Uterus (tissue), 4 donors: ENCODE measurements at places on chromosomes 5 and 9. TPM values are rescaled to one million over a fixed set of nuclear protein-coding genes. Genes with fewer than 3 reads are reported as not detected.
A peak's percentile ranks its signal among the peaks of the same experiment; 100 is the strongest.

GRCh38 chr9:129442803-129443511, 177.9 kb downstream of the C9orf50 start:
- H3K27ac ChIP-seq = no peak overlapping the region
- DNase-seq = no peak
- no peaks in the 10 kb centered on the region for H3K27me3 ChIP-seq
- H3K4me1 ChIP-seq = no peaks in the 10 kb centered on the region
- H3K4me3 ChIP-seq = no peak overlapping the region

Gene GPR150
- total RNA-seq = not detected

Gene PCDHGB3
- total RNA-seq = 14.1 TPM

Gene NSD1
- total RNA-seq = 132 TPM

Gene TMEM215
- not detected for total RNA-seq

DNA sequence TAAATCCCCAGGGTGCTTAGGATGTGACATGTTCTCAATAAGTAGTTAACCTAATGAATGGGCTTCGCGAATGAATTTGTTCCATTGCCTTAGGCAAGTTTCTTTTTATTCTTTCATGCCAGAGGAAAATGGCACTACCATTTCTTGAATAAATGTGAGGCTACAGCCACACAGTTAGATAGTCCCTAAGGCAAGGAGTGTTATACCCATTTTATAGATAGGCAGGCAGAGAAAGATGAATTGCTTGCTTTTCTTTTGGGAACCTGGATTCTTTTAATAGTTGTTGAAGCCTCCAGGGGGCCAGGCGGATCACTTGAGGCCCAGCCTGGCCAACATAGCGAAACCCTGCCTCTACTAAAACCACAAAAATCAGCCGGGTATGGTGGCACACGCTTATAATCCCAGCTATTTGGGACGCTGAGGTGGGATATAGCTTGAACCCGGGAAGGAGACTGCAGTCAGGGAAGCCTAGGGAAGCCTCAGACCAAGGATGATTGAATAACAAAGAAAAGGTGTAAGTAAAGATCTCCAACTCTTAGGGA, 943 bp downstream of the NOP16 start:
- peak overlapping the region; percentile 97 for H3K4me3 ChIP-seq
- DNase-seq = no peak
- H3K27me3 ChIP-seq = no peaks in the 10 kb centered on the region
- H3K4me1 ChIP-seq = no peaks in the 10 kb centered on the region

- no peak overlapping the region for H3K4me3 ChIP-seq
- no peaks in the 10 kb centered on the region for H3K27me3 ChIP-seq
- no peak overlapping the region for H3K27ac ChIP-seq
These were observed 32.6 kb upstream of the SLC6A19 start for GRCh38 chr5:1168796-1169195.

- no peaks in the 10 kb centered on the region for H3K36me3 ChIP-seq
- peaks cover 12% of the 10 kb centered on the region for H3K27me3 ChIP-seq
- DNase-seq = no peak
These were observed 6.5 kb downstream of the ADAMTS13 start for GRCh38 chr9:133428617-133429101.

DNA sequence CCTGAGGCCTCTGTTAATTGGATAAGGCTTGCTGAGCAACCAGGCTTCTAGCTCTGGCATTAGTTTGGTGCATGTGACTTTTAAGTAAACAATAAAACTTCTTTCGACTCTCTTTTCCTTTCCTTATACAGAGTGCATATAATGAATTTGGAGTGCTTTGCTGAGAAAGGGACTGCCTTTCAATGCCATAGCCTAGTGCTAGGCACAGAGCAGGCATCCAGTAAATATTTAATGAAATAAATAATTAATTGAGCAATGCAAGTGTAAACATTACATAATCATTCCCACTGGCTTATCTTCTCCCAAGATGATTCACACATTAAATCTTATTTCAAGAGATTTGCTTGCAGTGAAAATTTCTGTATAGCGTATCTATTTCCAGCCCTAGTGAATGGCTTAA, 74.1 kb downstream of the NMUR2 start:
- no peak for DNase-seq
- H3K4me3 ChIP-seq = no peak overlapping the region
- no peaks in the 10 kb centered on the region for H3K4me1 ChIP-seq
- H3K27me3 ChIP-seq = no peaks in the 10 kb centered on the region
- H3K36me3 ChIP-seq = no peaks in the 10 kb centered on the region

Gene CNTNAP3
- total RNA-seq = 9.0 TPM

GRCh38 chr5:23026252-23027170, 173.4 kb upstream of the CDH12 start:
- no peaks in the 10 kb centered on the region for H3K4me1 ChIP-seq
- H3K36me3 ChIP-seq = no peaks in the 10 kb centered on the region
- no peak overlapping the region for H3K27ac ChIP-seq

GRCh38 chr5:11251247-11251646, 490.2 kb upstream of the DAP start:
- no peak overlapping the region for H3K4me3 ChIP-seq
- H3K4me1 ChIP-seq = no peaks in the 10 kb centered on the region
- no peaks in the 10 kb centered on the region for H3K27me3 ChIP-seq

DNA sequence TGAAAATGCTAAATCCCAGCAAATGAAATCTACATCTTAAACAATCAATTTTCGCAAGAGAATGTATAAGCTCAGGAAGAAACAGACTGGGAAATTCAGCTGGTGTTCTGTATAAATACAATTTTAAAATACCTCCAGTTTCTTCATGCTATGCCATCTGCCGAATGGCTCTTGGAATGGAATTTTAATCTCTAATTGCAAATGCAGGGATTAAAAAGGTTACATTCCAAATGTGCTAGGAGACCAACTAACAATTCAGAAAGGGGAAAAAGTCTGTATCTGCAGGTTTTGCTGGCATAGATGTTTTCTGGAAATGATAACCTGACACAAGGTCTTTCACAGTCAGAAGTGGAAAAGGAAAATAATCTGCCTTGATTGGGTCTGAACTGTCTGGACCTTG, 379.7 kb downstream of the MAT2B start:
- H3K36me3 ChIP-seq = no peaks in the 10 kb centered on the region
- no peaks in the 10 kb centered on the region for H3K4me1 ChIP-seq
- no peak overlapping the region for H3K4me3 ChIP-seq
- H3K27me3 ChIP-seq = no peaks in the 10 kb centered on the region

Gene ZFP2
- total RNA-seq = 5.7 TPM

DNA sequence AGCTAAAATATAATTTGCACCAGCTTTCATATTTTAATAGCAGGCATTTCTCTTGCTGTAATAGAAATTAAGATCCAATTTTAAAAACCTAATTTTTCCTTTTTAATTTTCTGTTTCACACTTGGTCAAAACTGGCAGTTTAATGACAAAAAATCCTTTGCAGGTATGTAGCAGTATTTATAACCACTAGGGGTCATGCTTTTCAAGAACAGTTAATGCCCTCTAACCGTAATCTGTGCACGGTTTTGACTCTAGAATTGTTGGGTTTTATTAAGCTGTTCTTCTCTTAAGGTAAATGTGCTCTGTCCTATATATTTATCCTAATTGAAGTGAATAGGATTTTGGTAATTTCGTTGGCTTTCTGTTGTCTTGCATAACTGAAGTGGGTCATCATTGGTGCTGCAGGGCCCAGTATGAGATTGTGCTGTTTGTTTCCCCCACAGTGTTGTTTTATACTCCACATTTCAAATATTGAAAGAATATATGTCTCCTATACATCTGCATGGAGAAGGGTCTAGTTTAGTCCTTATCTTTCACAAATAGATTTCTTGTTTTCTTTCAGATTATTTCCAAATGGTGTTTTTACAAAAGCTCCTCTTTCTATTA, 107.4 kb downstream of the SCAMP1 start:
- H3K27ac ChIP-seq = no peak overlapping the region
- no peak for DNase-seq
- no peaks in the 10 kb centered on the region for H3K36me3 ChIP-seq
- peaks cover 3% of the 10 kb centered on the region for H3K4me1 ChIP-seq
- H3K27me3 ChIP-seq = no peaks in the 10 kb centered on the region

DNA sequence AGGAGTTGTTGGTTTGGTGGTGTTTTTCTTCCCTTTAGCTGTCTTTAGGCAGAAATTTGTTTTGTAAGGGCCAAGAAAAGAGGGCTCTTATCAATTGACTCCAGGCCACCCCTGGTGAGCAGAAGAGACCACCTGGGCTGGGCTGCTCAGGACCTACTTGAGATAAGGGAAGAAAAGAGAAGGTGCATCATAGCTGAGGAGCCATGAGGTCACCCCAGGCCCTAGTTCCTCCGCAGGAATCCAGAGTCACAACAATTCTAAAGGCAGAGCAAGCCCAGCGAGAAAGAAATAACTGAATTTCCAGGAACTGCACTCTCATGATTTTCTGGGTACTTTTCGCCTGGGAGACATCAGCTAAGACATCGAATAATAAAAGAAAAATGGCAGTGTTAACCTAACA, 34.9 kb downstream of the RFK start:
- no peak for DNase-seq
- no peaks in the 10 kb centered on the region for H3K4me1 ChIP-seq
- no peak overlapping the region for H3K27ac ChIP-seq
- H3K27me3 ChIP-seq = no peaks in the 10 kb centered on the region
- no peaks in the 10 kb centered on the region for H3K36me3 ChIP-seq

DNA sequence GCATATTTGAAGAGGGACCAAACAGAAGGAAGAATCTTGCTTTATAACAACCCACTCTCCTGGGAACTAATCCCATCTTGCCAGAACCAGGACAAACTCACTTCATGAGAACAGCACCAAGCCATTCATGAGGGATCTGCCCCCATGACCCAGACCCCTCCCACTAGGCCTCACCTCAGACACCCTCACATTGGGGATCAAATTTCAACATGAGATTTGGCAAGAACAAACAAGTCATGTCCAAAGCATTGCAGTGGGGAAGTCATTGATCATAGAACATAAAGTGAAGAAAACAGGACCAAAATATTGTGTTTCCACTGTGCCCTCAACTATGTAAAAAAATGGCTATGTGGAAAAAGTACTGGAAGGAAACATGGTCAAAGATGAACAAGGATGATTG, 43.9 kb downstream of the MAP1B start:
- no peak for DNase-seq
- H3K27ac ChIP-seq = peak overlapping the region; percentile 70
- H3K4me1 ChIP-seq = no peaks in the 10 kb centered on the region
- H3K27me3 ChIP-seq = no peaks in the 10 kb centered on the region
- H3K4me3 ChIP-seq = no peak overlapping the region

- no peak for DNase-seq
- H3K27me3 ChIP-seq = no peaks in the 10 kb centered on the region
- no peak overlapping the region for H3K27ac ChIP-seq
- H3K4me1 ChIP-seq = no peaks in the 10 kb centered on the region
- H3K36me3 ChIP-seq = no peaks in the 10 kb centered on the region
- no peak overlapping the region for H3K4me3 ChIP-seq
These were observed 49.5 kb downstream of the C5orf22 start for GRCh38 chr5:31581498-31582099.

GRCh38 chr9:650362-650761, 191.1 kb upstream of the DMRT1 start:
- peak overlapping the region; percentile 18 for H3K27ac ChIP-seq
- no peak overlapping the region for H3K4me3 ChIP-seq
- DNase-seq = no peak
- no peaks in the 10 kb centered on the region for H3K36me3 ChIP-seq

- no peak overlapping the region for H3K4me3 ChIP-seq
- no peaks in the 10 kb centered on the region for H3K27me3 ChIP-seq
- H3K36me3 ChIP-seq = no peaks in the 10 kb centered on the region
- H3K27ac ChIP-seq = no peak overlapping the region
These were observed 135.8 kb downstream of the SNCAIP start for GRCh38 chr5:122447879-122448278.

DNA sequence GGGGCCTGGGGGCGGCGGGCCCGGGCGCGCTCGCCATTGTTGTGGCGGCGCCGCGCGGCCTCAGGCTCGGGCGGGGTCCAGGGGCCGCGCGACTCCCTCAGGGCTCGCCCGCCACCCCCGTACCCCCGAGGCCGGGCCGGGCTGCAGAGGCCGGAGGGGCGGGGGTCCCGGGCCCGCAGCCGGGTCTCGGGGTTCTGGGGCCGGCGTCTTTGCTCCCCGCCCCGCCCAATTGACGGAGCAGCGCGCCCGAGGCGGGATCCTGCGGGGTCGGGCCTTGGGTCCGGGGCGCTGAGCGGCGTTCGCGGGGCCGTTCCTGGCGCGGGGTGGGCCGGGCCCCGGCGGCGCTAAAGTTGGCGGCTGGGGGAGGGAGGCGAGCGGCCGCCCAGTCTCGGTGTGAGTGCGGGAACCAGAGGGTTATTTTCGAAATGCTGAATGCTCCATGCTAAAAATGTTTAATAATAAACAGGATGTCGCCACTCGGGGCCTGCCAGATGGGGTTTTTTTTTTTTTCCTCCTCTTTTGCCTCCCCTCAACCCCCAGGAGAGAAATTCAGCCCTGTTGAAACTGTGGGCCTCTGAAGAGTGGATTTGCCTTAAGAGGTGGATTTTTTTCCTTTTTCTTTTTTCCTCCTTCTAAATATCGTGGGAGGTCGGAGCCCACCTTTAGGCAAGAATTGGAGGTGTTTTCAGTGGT, 724 bp downstream of the PRRC2B start:
- H3K36me3 ChIP-seq = no peaks in the 10 kb centered on the region
- peak overlapping the region; percentile 46 for H3K4me3 ChIP-seq
- H3K27me3 ChIP-seq = no peaks in the 10 kb centered on the region
- DNase-seq = peak; percentile 67
- H3K27ac ChIP-seq = peak overlapping the region; percentile 97
- peaks cover 16% of the 10 kb centered on the region for H3K4me1 ChIP-seq

Gene MAP1B
- 135 TPM for total RNA-seq

Gene STPG3
- not detected for total RNA-seq

- H3K4me1 ChIP-seq = no peaks in the 10 kb centered on the region
- H3K27me3 ChIP-seq = no peaks in the 10 kb centered on the region
- no peak for DNase-seq
- peak overlapping the region; percentile 95 for H3K4me3 ChIP-seq
These were observed 605 bp upstream of the DNLZ start for GRCh38 chr9:136363949-136364748.

DNA sequence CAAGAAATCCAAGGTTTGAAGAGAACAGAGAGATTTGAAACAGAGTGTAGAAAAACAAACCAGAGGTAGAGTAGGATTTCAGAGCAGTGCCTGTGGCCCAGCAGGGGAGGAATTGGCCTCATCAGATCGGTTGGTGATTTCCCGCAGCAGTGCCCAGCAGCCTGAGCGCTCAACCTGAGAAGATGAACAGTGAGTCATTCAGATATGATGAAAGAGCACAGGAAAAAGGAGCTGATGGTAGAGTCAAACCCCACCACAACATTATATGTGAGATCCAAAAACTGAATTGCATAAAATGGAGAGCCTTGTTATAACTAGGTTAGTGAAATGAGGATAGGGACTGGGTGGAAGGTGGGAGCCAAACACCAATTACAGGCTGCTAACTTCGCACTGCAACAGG, 248.9 kb downstream of the PIK3R1 start:
- DNase-seq = no peak
- no peak overlapping the region for H3K4me3 ChIP-seq
- H3K27ac ChIP-seq = no peak overlapping the region
- no peaks in the 10 kb centered on the region for H3K27me3 ChIP-seq
- H3K4me1 ChIP-seq = no peaks in the 10 kb centered on the region

GRCh38 chr5:55742778-55743177, 4.9 kb downstream of the DDX4 start:
- H3K27ac ChIP-seq = no peak overlapping the region
- no peak overlapping the region for H3K4me3 ChIP-seq
- no peak for DNase-seq
- H3K36me3 ChIP-seq = no peaks in the 10 kb centered on the region

- peaks cover 27% of the 10 kb centered on the region for H3K4me1 ChIP-seq
- H3K4me3 ChIP-seq = no peak overlapping the region
- no peaks in the 10 kb centered on the region for H3K27me3 ChIP-seq
- no peaks in the 10 kb centered on the region for H3K36me3 ChIP-seq
- DNase-seq = peak; percentile 71
These were observed 57.1 kb downstream of the SLC22A5 start for GRCh38 chr5:132426525-132427138.
